ENCODE measurements at places on chromosomes 4 and X.

GRCh38 chrX:47222751-47223350, 4.4 kb downstream of the CDK16 start:
- DNase-seq: no peak

DNA sequence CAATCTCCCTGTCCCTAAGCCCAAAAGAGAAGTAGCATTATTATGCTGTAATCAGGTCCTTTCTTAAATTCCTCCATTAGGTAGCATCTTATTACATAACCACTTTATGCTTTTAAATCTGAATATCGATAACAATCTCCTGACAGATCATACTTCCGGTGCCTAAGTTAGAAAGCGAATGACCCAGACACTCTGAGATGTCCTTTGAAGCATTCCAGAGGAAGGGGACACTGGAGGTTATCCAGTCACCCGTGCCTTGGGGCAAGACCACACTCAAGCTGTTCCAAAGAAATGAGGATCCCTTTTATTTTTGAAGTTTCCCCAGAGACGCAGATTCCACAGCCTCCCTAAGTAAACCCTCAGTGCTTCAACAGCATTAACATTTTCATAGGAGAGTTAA, 125.7 kb downstream of the PALLD start:
- no peak for DNase-seq

- DNase-seq: no peak
Measured at GRCh38 chr4:137510557-137511265, 21.6 kb downstream of the PCDH18 start.

DNA sequence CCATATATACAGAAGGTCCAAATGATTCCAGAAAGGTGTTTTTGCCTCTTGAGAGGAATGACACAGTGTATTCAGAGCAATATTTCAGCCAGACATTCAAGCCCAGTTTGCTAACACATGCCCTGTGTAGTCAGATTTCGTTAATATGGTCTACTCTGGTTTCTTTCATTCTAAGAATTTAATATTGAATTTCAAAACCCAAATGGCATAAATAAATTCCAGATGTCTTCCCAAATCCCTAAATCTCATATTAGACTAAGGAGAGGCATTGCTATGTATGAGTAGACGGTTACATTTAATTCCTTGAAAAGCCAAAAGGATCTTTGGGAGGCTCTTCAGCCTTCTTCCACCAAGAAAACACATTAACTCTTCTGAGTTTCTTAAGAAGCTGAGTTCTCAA, 66.3 kb upstream of the C1QTNF7 start:
- DNase-seq: no peak

DNA sequence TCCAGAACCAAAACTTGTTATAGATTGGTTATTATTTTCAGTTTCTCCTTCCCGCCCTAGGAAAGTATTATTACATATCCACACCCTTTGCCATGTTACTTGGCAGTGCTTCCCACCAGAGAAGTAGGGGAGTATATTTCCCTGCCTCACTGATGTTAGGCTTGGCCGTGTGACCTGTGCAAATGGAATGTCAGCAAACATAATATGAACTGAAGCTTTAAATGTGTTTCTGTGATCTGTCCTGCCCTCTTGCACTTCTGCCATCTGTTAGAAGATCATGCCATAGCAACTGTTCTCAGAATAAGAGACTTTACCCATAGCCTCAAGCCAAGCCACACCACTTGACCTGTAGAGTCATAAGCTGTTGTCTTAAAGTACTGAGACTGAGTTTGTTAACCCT, 36.7 kb upstream of the NEUROG2 start:
- no peak for DNase-seq

- DNase-seq: no peak
Measured at GRCh38 chrX:15672881-15673280, 8.3 kb upstream of the CLTRN start.

GRCh38 chr4:53777244-53777984, 186.1 kb upstream of the LNX1 start:
- DNase-seq: no peak

GRCh38 chrX:95729401-95729800, 955.2 kb upstream of the DIAPH2 start:
- no peak for DNase-seq

- DNase-seq: no peak
Measured at GRCh38 chrX:72025236-72025770, 106.4 kb downstream of the RTL5 start.

DNA sequence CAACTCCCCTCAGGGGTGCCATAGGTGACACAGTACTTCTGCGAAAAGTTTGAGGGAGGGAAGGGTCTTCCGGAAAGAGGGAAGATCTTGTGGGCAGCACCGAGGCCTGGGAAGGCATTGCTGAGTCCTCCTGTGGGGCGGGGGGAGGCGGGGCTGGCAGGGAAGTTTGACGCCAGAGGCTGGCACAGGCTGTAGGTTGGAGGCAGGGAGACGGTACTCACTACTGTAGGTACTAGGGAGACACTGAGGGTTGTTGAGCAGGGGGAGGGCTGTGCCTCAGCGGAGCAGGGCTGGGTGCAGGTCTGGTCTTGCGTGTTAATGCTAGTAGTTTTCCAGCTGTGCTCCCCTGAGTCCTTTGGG, 23.3 kb upstream of the PSAPL1 start:
- no peak for DNase-seq

GRCh38 chr4:24885342-24885741, 27.5 kb downstream of the CCDC149 start:
- DNase-seq: no peak

DNA sequence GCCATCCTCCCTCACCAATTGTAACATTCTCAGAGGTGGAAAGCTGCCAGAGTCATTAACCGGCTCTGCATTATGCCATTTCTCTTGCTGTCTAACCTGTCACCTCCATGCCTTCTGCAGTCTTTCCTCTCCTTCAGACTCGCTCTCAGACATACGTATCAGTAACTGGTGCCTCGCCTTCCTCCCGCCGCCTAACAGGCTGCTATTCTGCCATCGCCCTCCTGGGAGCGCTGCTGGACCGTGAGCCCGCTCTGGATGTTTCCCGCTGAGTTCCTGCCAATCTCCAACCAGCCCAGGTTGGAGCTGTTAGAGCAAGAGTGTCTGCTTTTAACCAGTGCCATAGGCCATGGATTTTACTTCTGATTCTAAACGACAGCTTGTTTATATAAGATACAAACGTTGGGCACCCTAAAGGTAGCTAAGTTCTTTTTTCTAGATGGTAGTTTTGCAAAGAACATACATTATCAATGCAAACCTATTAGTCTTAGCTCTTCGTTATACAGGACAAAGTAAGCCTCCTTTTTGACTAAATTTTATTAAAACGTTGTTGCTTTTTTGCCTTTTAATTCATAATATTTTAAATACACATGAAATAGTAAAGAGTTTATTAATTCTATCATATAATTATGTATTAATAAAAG, 59.5 kb upstream of the NEIL3 start:
- peak; percentile 42 for DNase-seq

DNA sequence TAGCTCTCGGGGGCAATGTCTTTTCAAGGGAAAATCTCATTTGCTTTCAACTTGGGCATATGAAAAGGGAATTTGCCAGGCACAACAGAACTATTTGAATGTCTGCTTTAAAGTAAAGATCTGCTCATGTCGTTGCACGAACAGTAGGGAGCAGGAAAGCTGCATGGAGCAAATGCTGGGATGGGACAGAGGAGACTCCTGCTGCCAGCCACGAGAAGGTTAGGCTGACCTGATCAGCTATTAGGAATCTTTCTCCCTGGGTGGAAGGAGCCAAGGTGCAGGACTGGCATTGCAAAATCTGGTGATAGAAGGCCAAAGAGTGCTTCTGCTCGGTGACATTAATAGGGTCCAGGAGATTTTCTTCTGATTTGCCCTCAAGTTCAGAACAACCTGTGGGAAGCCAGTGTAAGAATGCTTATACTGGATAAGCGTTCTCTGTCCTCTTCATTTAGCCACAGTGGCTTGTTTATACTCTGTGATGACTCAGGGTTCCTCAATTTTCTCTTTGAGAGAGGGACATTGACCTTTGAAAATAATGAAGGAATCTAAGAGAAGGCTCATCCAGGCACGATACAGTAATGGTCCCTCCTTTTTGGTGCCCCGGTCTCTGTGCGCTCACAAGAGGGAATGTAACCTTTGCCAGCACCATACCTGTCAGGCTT, 22.9 kb downstream of the FHL1 start:
- DNase-seq: no peak
